ENCODE measurements at places on chromosomes 1 and 21.

GRCh38 chr21:33968995-33969348, 53.4 kb upstream of the ATP5PO start:
- no peak for DNase-seq

- DNase-seq: no peak
Measured at GRCh38 chr21:42319376-42319775, 4.2 kb upstream of the TFF3 start.

DNA sequence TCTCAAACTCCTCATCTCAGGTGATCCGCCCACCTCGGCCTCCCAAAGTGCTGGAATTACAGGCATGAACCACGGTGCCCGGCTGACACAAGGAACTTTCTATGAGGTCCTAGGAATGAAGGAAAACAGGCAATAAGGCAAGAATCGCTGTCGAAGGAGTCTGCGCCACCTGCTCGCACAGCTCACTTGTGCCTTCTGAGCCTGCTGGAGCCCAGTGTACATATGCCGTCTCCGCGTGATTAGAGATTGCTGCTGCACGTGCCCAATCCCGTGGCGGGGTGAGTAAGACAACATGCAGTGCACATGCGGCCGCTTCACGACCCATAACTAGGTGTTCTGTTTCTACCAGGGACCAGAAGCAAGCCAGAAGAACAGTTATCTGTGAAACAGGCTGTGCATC, 24.3 kb downstream of the H3-3A start:
- no peak for DNase-seq

DNA sequence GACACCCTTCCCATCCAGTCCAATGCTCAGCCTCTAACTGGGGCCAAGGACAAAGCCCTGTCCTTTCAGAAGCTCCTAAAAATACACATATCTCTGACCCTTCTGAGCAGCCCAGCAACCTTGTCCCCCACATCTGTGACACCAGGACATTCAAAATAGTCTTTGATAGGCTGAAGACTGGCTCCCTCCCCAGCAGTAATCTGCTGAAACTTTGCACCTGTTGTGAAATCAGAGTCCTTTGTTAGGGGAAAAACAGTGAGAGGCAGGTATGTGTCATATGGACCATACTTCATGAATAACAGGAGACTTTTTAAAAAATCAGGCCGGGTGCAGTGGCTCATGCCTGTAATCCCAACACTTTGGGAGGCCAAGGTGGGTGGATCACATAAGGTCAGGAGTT, 82.4 kb upstream of the VAMP3 start:
- no peak for DNase-seq

DNA sequence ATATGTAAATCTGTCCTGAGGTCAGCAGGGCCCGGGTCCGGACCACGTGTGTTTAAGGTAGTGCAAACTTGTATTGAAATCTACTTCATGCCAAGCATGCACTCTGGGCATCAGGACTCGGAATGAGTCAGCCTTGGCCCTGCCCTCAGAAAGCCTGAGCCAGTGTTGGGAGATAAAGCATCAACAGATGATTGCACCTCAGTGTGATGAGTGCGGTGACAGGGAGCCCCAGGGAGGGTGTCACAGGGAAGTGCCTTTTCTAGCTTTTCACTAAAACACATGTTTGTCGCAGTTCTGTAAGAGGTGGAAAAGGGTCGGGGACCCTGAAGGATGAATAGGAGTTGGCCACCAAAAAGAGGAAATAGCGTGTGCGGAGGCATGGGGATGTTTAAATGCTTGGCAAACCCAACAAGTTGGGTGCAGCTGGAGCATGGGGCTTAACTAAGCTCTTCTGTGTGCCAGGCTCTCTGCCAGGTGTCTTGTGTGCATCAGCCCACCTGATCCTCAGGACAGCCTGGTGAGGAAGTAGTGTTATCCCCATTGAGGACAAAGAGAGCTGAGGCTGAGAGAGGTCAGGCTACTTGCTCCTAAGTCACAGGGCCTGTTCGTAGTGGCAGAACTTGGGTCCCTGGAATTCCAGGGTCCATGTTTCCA, 48.2 kb upstream of the EPB41 start:
- DNase-seq: no peak

GRCh38 chr1:219938706-219939105, 10.3 kb upstream of the SLC30A10 start:
- DNase-seq: no peak

Data from HS-27A (cell line).